ENCODE measurements at places on chromosomes 6 and 20.

GRCh38 chr20:14672066-14672465 lies 334.7 kb upstream of the FLRT3 start:
- no peak for DNase-seq

DNA sequence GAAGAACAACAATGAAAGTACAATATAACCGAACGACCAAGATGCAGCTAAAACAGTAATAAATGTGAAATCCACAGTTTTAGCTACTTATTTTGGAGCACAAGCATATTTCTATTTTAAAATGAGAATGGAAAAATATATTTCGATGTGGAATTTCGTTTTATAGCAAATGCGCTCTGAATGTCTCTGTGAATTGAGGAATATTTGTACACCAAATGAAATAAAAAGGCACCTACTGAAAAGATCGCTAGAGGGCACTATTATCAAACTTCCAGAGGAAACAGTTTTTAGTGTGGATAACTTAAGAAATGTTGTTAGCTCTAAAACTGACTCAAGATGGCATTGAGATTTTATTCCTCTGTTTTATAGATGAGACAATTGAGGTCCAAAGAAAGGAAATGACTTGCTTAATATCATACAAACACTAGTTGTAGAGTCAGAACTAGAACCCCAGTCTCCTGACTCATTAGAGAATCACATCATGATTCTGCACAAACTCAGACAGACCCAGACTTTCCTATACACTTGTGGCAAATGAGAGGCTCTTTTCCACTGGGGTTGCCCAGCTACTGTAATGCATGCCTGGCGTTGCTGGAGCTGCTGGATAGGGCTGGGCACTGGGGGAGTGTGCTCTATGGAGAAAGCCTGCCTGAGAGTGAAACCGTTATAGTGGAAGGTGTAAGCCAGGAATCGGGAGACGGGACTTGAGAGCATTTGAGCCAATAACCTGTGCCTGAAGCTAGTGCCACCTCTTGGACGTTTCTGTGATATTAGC lies 51.9 kb downstream of the GCLC start:
- DNase-seq, result peak; percentile 73

DNA sequence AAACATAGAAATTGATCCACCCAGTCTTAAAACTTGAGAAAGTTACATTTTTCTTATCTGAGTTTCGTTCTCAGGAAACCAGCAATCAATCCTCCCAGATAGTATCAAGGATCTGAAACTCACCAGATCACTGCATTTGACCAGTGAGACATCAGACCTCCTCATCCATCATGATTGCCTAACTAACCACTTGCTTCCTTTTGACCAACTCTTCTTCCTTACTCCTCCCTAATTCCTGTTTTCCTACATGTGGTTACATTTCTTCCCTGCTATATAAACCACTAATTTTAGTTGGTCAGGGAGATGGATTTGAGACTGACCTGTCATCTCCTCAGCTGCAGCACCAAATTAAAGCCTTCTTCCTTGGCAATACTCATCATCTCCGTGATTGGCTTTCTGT lies 357.1 kb upstream of the POU3F2 start:
- no peak for DNase-seq

GRCh38 chr6:294656-295565 lies 2.6 kb downstream of the DUSP22 start:
- no peak for DNase-seq

GRCh38 chr20:57773059-57773815 lies 63.4 kb upstream of the PMEPA1 start:
- DNase-seq, result no peak

- DNase-seq, result peak; percentile 64
Measured at GRCh38 chr6:155264693-155265320, 994 bp downstream of the CLDN20 start.

DNA sequence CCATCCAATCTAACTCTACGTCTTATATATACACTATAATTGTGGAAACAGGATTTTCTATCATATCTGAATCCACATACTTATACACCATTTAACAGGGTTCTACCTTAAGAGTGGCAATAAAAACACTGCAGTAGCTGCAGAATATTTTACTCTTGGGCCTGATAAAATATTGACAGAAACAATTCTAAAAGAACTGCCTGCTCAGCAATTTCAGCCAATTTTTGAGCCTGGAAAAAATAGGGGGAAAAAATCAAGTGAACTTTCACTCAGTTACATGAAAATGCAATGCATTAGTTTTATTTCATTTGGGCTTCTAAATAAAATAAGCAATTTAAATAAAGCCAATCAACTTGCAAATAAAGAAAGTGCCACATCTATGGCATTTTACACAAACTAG lies 246.5 kb upstream of the RUNX2 start:
- DNase-seq, result no peak

DNA sequence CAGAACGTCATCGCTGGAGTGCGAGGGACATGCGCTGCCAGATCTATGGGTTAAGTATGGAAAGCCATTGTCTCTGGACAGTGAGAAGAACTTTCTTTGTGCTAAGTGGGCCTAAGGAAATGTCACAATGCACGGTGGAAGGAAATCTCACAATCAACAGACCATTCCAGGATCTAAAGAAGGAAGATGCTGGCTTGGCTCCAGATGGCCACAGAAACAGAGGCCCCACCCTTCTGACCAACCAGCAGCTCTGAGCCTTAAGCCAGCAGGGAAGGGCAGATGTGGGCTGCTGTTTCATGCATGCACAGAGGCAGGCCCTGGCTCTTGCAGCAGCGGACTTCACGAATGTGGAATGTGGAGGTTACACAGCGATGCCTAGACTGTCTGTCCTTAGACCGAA lies 156.3 kb downstream of the SOBP start:
- DNase-seq, result no peak

GRCh38 chr6:51024126-51024525 lies 205.5 kb downstream of the TFAP2B start:
- no peak for DNase-seq

GRCh38 chr6:127510876-127511275 lies 8.3 kb downstream of the MTCL3 start:
- DNase-seq, result no peak

DNA sequence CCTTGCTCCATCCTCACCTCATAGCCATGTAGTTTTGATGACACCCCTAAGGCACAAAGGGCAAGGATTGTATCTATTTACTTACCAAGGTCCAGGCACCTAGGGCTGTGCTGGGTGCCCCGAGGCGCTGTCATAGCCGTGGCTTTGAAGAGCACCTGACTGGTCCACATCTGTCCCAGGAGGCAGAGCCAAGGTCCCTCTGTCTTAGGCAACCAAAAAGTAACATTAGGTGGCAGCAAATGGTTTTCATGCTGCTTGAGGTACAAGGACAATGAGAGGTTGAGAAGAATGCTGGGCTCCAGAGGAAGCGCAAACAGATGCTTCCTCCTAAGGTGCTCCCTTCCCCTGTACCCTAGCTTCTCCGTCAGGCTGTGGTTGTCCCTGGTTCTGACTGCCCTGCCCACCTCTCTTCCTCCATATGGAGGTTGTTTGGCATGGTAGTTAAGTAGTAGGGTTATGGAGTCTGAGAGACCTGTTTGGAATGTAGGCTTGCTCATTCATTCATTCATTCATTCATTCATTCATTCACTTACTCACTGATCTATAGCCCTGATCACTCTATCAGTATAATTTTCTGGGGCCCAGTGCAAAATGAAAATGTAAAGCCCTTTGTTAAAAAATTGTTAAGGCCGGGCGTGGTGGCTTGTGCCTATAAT lies 3.0 kb upstream of the UQCC2 start:
- DNase-seq, result no peak
